ENCODE measurements at places on chromosomes 2 and 18.

DNA sequence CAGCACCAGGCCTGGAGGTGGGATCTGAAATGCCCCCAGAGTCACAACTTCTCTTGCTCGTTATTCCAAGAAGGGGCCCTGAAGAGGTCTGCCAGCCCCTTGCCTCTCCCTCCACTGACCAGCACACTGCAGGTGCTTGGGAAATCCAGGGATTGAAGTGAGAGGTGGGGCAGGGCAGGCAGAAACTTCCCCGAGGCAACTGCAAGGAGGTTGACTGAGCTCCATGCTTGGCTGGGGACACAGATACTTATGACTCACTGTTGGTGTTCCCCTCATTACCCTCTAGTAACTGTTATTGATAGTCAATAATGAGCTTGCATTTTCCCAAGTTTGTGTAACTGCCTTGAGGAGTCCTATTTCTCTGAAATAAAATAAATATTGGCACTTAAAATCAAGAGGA lies 47.5 kb downstream of the MARCO start:
- no peak for DNase-seq

GRCh38 chr2:199988151-199988550 lies 32.8 kb downstream of the MAIP1 start:
- DNase-seq = peak; percentile 61

DNA sequence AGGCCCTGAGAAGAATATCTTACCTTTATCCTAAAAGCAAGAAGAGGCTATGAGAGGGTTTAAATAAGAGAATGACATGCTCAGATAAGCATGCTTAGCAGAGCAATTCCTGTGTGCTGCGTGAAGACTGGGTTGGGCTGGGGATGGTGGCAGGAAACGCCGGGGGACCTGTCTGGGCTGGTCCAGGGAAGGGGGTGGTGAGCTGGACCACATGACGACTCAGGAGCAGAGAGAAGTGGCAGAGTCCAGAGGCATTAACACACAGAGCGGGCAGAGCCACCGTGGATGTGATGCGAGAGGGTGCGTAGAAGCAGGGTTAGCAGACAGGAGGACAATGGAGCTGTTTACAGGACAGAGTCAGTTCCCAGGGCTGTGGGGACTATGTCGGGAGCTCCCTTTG lies 84.5 kb downstream of the ZBTB7C start:
- no peak for DNase-seq

DNA sequence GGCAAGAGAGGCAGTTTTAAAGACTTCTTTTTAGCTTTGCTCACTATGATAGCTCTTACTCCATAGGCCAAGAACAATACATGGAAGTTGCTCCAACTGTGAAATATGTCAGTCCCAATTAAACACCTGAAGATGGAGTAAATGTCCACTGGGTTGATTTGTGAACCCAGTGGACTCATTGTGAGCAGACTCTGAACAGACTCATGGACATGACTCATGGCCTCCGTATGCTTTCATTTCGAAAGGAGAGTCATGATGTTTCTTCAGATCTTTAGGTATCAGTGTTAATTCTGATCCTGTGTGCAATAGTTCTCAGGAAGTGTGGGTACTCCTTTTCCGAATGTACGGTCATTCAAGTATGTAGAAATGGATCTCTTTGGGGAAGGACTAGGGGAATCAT lies 5.4 kb upstream of the CWC22 start:
- DNase-seq = no peak

DNA sequence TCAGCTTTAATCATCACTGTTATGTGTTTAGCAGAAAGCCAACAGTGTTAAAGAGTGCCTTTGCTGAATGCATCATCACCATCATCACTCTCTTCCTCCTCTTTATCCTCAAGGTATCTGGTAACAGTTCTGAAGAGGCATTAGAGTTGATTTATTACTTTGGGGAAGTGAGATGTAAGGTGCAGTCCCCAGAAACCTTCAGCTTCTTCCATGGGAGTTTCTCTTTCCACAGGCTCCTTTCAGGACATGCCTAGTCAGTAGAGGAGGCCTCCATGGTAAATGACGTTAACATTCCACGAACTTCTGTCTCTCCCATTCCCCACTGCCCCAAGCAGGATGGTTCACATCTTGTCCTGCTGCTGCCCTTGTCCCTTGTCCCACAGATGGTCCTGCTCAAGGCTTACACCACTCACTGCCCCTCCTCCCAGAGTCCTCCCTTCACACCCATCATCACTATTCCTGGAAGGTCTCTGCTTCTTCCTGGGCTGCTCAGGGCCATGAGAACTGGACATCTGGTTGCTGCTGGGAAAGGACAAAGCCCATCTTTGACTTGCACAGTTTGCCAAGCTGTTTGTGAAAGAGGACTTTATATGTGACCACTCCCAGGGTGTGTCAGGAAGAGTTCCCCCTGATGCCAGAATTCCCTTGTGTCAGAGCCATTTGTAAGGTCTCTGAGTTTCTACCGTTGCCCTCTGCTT lies 5.3 kb upstream of the REG1A start:
- no peak for DNase-seq

DNA sequence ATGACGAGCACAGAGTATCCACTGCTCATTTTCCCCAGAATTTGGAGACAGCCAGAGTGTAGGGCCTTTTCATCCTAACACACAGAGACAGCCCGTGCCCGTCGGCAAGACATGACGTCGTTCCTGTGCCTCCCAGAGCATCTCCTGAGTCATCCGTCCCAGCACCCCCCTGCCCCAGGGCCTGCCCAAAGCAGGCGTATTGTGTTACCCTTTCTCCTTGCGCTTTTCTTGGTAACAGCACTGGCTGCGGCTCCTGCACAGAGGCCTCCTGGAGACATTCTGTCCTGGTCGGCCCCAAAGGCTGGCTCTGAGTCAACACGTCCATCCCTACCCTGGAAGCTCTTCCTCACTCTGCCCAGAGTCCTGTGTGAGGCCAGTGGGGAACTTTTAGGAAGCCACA lies 217.1 kb downstream of the KLHL29 start:
- no peak for DNase-seq

DNA sequence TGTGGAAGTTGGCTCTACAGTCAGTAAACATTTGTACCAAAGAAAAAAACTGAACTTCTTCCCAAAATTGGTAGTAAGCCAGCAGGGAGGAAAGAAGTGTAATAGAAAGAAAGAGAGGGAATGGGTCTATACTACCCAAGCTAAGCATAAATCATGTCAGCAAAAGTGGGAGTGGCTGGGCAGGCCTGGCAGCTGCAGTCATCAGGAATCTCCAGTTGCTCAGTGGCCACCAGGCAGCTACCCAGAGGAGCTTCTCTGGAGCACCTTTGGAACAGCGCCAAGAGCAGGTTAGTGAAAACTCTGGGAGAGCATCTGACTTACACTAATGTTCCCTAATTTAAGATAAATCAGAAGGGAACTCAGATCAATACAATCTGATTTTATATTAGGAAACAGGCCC lies 14.3 kb downstream of the FRZB start:
- DNase-seq = no peak
